Kasumi-1 (cell line): ENCODE measurements at places on chromosomes 7 and 10.
A peak's percentile ranks its signal among the peaks of the same experiment; 100 is the strongest.

- DNase-seq: no peak
Measured at GRCh38 chr7:37054624-37055241, 330.4 kb upstream of the AOAH start.

DNA sequence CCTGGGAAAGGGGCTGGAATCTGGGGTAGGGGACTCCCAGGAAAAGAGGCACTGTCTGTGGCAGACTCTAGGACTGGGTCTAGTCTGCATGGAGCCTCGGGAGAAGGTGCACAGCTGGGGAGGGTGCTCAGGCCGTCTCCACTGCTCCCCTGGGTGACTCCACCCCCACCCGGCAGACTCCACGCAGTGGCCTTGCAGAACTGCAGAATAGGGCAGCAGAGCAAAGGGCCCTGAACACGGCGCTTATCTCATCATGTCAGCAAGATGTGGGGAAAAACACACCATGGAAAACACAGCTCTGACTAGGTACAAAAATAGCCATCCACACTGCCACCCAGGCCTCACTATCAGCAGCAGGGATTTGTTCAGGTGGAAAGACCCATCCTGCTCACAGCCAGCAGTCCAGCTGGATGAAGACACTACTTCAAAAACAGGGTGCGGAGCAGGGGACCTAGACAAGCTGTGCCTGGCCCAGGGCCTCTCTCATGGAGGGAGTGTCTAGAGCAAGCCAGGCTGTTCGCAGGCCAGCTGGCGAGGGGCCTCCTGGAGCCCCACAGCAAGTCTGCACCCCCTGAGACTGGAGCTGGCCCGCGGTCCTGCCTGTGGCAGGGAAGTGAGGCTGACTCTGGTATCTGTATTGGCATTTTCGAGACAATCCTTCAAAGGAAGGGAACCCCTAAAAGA, 11.7 kb downstream of the MAT1A start:
- DNase-seq: no peak

DNA sequence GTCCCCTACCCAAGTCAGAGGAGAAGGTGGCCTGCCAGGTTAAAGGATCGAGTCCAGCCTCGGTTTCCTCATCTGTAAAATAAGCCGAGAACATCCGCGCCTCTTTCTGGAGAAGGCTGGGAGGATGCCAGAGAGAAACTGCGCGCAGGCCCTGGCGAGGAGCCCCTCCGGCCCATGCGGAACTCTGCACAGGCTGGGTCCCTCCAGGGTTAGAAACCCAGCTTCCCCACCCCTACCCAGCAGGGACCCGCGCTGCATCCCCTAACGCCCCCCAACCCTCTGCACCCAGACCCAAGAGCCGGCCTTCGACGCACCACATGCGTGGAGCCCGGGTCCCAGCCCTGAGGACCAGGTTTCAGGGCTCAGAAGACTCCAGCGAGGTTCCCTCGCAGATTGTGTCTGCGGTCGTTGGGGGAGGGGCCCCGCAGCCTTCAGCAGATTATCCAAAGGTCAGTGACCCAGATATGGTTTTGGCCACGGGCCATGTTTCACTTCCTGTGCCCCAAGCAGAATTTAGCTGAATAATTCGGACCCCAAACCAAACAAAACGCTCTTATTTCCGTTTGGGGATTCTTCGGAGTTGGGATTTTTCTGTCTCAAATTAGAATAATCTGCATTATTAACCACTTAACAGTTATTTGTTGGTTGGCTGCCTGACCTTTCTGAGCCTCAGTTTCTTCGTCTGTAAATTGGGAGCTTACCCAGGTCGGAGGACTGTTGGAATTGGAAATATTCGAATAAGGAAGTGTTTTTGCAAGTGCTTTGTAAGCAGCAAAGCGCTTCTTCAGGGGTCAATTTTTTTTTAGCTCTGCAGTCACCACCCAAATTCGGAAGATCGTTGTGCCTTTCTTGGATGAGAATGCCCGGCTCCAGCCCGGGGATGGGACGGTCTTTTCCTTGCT, 167.7 kb downstream of the UBE2H start:
- DNase-seq: no peak

DNA sequence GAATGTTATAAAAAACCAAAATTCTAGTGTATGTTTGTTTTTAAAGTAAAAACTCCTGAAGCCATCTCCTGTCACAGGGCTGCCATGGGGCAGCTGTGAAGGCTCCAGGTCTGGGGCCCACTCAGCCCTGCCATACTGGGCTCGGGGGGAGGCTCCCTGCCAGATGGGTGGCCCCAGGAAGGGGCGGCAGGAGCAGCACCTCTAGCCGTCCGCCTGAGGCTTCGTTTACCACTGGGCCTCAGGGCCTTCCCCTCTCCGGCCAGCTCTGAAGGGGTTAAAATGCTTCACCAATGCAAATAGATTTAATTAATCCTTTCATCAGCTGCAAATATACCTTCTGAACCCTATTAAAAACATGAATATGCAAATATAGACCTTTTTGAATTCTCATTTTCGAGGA, 139.0 kb downstream of the ELFN1 start:
- no peak for DNase-seq

DNA sequence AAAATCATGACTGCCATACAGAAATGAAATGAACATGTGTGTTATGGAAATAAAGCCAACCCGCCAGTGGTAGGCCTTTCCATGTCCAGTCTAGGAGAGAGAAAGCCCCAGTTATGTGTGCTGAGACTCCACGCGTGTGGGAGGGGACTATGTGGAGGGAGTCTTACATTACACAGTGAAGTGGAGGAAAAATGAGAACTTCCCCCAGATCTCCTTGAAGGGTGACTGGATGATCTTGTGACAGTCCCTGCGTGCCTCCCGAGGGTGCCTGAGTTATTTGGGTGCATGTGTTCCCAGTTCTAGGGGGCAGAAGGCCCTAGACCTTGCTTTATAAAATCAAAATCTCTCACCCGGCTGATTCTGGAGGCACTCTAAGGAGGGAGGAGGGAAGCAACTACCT, 24.2 kb downstream of the UPP1 start:
- DNase-seq: no peak

DNA sequence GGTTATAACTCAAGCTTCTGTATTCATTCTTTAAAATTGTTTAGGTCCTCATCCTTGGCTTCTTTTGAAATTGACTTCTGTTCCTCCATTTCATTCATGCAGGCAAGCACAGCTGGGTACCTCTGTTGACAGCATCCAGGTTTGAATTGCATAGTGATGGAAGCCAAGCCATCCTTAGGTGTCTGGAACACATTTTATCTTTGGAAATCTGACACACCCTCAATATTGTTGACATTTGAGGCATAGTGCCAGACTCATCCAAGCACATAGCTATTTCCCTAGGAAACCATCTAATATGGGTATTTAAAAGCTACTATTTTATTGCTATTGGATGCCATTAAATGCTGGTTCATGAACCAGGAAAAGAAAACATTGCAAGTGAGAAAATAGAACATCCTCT, 142.1 kb upstream of the PTPRZ1 start:
- DNase-seq: no peak

GRCh38 chr10:101995451-101996063, 60.4 kb downstream of the ARMH3 start:
- DNase-seq: no peak

GRCh38 chr7:141915565-141915964, 634 bp upstream of the OR9A4 start:
- DNase-seq: peak; percentile 19

- peak; percentile 63 for DNase-seq
Measured at GRCh38 chr7:91264924-91265681, 870 bp downstream of the FZD1 start.
